ENCODE measurements at places on chromosomes 11 and 22.
A peak's percentile ranks its signal among the peaks of the same experiment; 100 is the strongest.

GRCh38 chr11:29008481-29008880 lies 900.3 kb downstream of the METTL15 start:
- no peak for DNase-seq

GRCh38 chr11:7548659-7549274 lies 35.0 kb downstream of the PPFIBP2 start:
- DNase-seq = peak; percentile 30

GRCh38 chr11:69841859-69842698 lies 22.9 kb upstream of the FGF3 start:
- DNase-seq = peak; percentile 9

DNA sequence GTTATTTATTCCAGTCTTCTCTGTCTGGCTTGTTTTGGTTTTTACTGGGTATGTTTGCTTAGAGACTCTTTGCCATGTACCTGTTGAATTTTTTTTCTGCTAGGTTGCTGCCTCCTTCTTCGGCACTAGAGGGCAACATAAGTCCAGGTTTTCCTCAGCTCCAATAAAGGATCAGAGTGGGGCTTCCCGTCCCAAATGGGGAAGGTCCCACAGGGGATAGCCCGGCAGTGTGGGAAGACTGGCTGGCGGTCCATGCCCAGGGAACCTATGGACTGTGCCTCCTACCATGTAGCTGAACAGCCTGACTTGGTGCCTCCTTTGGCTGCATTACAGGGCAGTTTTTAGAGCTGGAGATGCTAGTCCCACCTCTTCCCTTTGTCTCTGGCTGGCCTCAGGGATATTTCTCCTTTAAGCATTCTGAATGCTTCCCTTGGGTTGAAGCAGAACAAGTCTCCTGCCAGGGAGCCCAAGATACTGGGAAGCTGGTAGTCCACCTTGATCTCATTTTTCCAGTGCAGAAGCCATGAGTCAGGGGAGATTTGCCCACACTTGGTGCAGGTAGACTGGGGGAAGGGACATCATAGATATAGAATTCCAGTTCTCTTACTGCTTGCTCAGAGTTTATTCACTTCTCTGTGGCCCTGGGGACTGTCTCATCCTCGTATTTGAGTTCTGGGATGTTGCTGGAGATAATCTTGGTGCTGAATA lies 60.2 kb downstream of the BRD1 start:
- peak; percentile 67 for DNase-seq

GRCh38 chr11:73363147-73363546 lies 13.1 kb upstream of the RELT start:
- DNase-seq = no peak

DNA sequence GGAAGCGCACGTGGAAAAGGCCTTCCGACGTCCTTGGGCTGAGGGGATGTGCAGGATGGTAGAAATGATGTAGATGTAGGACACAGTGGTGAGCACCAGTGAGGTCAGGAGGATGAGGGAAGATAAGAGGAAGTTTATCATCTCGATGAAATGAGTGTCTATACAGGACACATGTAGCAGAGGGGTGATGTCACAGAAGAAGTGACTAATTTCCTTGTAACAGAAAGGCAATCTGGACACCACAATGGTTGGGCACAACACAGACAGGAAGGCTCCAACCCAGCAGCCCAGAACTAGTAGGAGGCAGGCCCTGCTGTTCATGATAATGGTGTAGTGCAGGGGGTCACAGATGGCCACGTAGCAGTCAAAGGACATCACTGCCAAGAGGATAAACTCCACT lies 35.0 kb upstream of the OR6M1 start:
- no peak for DNase-seq

DNA sequence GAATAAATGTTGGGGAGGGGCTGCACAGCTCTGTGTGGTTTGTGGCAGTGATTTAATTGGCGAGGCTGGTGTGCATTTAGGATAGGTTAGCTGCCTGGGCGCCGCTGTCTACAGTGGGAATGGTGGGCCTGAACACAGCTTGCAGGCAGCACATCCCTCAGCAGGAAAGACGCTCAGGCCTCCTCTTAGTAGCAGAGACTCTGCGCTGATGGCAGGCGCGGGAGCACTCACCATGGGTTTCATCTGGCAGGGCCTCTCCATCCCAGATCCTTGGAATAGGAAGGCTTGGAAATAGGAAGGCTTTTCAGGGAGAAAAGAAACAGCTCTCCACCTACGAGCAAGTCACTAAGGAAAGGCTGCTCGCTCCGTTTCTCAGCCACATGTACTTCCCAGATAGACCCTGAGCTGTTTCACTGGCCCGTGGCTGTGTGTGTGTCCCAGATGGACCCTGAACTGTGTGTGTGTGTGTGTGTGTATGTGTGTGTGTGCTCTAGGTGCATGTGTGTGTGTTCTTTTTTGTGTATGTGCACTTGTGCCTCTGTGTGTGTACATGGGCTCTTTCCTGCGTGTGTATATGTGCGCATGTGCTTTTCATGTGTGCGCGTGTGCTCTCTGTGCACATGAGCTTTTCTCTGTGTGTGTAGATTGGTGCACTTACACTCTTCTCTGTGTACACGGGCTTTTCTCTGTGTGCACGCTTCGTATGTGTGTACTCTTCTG lies 144.0 kb downstream of the TBC1D22A start:
- DNase-seq = no peak

GRCh38 chr11:107203656-107204055 lies 185.4 kb upstream of the GUCY1A2 start:
- no peak for DNase-seq

- DNase-seq = no peak
Measured at GRCh38 chr11:126137136-126137535, 74.3 kb downstream of the RPUSD4 start.

DNA sequence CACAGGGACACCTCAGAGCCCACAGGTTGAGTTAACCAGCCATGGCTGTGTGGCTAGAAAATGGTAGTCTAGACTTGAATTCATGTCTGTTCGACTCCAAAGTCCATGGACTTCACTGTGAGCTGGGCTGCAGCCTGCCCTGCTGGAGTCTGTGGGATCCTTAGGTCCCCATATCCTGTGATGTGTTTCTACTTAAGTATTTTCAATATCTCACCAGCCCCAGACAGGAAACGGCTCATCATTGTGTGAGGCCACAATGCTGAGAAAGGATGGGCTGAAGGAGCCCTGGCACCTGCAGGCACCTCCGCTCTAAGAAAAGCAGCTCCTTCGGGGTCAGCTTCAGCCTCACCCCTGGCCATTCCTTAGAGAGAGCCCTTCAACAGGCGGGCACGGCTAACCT lies 93.1 kb downstream of the NAT10 start:
- DNase-seq = no peak

DNA sequence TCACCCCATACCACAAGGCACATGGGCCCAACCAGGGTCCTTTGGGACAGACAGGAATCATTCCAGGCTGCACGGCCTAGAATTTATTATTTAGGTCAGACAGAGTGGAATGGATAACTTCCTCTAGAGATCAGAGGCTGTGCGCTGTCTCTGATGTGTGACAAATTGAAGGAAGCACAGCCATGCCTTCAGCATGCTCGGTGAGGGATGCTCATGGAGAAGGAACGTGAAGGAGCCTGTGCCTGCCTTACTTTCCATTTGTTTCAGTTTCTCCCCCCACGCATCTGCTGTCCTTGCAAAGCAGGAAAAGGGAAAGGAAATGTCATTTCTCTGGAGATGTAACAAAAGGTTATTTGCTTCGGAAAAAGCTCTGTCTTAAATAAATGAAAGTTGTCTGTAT lies 644.1 kb downstream of the OPCML start:
- DNase-seq = no peak

- DNase-seq = no peak
Measured at GRCh38 chr11:16280256-16280682, 76.1 kb downstream of the SOX6 start.

GRCh38 chr11:60870733-60871377 lies 3.5 kb downstream of the ZP1 start:
- DNase-seq = no peak

- no peak for DNase-seq
Measured at GRCh38 chr11:75597636-75598035, 35.6 kb downstream of the SERPINH1 start.

GRCh38 chr11:2130881-2131352 lies 8.3 kb downstream of the IGF2 start:
- DNase-seq = no peak

DNA sequence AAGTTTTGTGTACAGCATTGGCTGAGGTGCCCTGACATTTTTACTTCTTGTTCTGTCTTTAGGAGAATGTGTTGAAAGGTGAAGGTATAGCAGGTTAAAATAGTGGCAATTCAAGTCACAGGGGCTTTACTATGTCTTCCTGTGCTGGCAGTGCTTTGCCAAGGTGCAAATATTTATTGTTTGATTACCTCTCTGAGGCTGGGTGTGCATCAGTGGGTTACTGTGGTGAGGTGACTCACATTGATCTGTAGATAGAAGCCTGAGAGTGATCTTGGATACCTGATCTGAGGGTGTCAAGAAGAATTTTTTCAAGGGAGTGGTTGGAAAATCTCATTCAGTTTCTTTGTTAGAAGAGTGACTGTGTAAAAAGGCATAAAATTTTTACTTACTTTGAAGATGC lies 90.0 kb downstream of the ARHGAP42 start:
- no peak for DNase-seq

- DNase-seq = peak; percentile 69
Measured at GRCh38 chr11:287821-288477, 977 bp upstream of the PGGHG start.

DNA sequence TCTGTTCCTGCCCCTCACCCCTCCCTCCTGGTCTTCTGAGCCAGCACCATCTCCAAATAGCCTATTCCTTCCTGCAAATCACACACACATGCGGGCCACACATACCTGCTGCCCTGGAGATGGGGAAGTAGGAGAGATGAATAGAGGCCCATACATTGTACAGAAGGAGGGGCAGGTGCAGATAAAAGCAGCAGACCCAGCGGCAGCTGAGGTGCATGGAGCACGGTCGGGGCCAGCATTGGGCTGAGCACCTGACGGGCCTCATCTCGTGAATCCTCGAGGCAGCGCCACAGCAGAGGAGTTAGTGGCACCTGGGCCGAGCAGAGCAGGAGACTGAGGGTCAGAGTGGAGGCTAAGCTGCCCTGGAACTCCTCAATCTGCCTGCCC lies 941.8 kb downstream of the BRD1 start:
- DNase-seq = no peak

DNA sequence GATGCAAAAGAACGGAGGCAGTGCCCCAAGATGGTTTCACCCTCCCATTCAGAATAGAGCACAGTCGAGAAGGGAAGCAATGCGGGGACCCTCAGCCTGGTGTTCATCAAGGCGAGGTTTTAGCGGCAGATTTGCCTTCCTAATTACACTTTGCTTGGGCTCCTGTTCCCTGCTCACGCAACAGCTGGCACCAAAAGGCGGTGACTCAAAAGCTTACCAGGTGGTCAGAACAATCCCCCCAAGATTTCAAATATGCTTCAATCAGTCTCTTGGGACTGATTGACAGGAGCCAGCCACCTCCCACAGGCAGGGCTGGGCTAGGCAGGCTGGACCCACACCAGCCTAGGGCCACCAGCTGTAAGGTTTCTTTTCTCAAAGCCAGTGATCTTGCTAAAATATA lies 14.2 kb downstream of the IGSF9B start:
- DNase-seq = no peak

DNA sequence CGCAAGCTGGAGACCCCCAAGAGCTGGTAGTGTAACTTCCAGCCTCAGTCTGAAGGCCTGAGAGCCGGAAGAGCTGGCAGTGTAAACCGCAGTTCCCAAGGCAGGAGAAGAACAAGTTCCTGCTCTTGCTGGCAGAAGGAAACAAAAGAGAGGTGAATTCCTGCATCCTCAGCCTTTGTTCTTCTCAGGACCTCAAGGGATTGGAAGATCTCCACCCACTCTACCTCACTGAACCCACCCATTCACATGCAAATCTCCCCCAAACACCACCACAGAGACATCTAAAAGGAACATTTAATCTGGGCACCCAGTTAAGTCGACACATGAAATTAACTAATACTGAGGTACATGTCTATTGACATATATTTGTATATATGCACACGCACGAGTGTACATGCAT lies 1310.3 kb downstream of the TBC1D22A start:
- DNase-seq = no peak

GRCh38 chr11:102712137-102712536 lies 6.6 kb upstream of the MMP27 start:
- no peak for DNase-seq

DNA sequence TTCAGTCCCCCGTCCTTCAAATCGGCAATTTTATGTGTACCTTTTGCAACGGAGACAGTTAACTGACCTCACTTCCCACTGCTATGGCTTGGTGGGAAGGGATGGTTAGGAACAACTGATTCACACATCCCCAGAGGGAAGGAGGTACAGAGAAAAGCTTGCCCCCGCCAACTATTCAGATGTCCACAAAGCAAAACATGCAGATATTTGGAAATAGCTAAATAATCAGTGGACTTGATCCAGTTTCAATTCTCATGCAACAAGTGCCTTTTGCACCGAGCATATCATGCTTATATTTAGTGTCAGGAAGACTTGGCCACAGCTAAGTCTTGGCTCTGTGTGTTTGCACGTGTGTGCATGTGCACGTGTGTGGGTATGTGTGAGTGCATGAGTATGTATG lies 144.6 kb downstream of the SNX19 start:
- no peak for DNase-seq

DNA sequence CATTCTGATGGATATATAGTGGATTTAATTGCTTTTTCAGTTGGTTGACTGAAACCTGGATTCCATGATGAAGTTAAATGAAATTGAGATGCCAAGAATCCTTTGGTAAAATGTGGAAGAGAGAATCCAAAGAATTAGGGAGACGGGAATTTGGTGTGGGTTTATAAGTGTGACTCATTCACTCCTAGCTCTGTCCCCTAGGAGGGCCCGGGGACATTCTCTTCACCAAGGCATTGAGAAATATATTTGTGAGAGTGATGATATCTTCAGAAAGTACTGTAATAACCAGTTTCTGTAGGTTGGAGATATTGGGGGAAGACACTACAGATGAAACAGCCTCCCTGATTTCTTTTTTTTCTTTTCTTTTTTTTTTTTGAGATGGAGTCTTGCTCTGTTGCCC lies 13.6 kb upstream of the PHOX2A start:
- no peak for DNase-seq

GRCh38 chr11:121656328-121657090 lies 203.7 kb upstream of the SORL1-AS1 start:
- DNase-seq = no peak

DNA sequence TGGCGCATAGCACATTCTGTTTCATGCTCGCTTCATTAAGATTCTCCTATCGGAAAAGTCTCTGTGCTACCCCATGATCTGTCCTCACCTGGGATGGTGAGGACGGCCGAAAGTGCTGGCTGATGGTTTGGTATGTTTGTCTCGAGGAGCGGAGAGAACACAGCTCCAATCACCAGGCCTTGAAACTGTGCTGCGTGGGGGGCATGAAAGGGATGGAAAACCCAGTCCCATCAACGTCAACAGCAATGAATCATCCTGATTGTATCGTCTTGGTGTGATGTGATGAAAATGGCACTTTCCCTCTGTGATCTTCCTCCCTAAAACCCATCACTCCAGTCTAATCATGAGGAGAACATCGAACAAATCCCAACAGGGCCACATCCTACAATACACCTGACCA lies 8.4 kb downstream of the FXYD6 start:
- DNase-seq = no peak

GRCh38 chr11:114441921-114442320 lies 2.7 kb downstream of the REXO2 start:
- DNase-seq = no peak

All from CD4-positive, alpha-beta T cell treated with Interleukin-21 for 1 hour (primary cell).